ENCODE measurements at places on chromosomes 1 and 21.

- no peak for DNase-seq
Observed at GRCh38 chr1:187987236-187987776, 1158.6 kb downstream of the PLA2G4A start.

GRCh38 chr1:184016169-184016568, 21.4 kb downstream of the COLGALT2 start:
- no peak for DNase-seq

DNA sequence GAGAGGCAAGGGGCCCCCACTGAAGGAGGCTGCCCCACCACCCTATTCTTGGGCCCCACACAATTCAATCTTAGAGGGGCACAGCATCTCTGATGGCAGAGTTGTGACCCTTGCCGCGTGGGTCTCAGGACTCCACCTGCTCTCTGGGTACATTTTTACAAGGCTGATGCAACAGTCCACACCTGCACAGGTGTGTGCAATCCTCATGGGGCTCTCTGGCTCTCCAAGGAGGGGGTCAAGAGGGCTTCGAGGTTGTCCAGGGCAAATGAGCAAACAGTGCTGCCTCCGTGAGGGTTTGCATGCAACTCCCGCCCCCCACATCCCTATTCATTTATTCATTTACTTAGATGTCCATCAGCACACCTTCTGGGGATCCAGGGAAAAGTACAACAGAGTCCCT, 81.6 kb upstream of the IFFO2 start:
- DNase-seq, result no peak

DNA sequence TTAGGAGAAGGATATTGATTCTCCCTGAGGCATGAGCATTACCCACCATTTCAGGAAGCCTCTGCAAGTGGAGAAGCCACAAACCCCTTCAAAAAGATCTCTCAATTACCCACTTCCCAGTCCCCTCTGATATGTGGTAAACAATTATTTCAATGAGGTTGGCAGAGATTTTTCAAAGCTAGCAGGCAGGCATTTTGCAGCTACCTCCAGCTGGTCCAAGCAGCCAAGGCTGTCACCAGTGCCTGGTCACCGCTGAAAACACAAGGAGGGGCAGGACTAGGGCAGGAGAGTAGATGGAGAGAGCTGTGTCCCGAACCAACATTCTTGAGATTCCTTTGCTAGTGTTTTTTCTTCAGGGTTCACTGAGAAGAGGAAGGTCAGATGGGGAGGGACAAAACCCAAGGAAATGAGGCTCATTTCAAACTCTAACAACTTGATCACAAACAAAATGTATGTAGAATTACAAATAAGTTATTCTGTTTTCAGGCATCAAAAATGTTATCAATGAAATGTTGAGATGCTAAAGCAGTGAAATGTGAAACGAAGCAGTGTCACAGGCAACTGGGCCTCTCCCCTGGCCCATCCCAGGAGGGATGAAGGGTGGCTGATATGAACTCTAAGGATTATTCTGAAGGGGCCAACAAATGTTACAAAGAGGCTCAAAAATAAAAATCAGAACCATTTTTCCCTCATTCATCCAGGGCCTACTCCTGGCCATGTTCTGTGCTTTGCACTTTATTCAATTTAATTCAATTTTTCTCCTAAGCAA, 22.3 kb downstream of the APP start:
- DNase-seq, result peak; percentile 39

DNA sequence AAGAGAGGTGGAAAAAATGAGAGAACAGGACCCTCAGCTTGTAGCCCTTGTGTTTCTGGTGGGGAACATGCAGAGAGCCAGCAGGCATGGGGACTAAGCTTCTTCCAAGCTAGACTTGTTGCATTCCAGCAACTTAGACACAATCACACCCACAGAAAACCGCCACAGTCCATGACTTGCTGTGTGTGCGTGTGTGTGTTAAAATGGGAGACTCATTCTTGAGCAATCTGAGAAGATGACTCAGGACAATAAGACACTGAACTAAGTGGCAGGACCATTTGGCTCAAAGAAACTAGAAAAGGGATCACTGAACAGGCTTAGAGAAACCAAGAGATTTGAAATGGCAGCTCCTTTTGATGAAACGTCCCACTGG, 78.0 kb downstream of the HLX start:
- DNase-seq, result no peak

- DNase-seq, result no peak
Observed at GRCh38 chr21:25149022-25149421, 458.3 kb downstream of the MRPL39 start.

- DNase-seq, result no peak
Observed at GRCh38 chr21:15659753-15660422, 69.9 kb upstream of the USP25 start.

DNA sequence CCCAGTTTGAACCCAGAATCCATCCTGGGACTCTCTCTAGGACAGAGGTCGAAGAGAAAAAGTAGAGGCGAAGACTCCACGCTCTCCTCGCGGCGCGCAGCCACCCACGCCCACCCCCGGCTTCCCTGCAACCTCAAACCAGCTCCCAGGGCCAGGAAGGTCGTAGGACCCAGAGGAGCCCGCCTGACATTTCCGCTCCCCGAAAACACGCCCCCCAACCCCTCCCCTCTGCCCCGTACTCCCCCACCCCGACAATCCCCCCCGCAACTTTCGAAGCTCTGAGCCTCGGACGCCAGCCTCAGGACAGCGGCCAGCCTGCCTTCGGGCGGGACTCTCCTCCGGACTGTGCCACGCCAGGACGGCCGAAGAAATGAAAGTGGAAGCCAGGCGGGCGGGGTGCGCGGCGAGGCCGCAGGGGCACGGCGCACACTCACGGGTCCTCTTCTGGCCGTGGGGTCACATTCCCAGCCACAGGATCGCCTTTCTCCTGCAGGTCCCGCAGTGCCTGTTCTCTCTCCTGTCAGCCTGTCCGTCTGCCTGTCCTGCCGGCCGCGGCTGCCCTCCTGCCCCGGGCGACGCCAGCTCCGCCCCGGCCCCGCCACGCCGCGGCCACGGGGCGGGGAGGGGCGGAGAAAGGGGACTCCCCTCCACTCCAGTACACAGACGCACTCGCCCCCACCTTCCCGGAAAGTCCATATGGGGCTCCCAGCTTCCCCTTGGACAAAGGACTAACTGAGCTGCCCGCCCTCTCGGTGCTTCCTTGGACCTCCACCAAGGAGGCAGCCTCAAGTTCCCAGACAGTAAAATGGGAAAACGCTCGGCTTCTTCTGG, at the start of gene MOB3C:
Gene MOB3C, minus strand, starts transcription at position 535 of the 831 bp plus-strand sequence. CDS start 3,490 bp downstream, outside the sequence.
- peak; percentile 49 for DNase-seq

DNA sequence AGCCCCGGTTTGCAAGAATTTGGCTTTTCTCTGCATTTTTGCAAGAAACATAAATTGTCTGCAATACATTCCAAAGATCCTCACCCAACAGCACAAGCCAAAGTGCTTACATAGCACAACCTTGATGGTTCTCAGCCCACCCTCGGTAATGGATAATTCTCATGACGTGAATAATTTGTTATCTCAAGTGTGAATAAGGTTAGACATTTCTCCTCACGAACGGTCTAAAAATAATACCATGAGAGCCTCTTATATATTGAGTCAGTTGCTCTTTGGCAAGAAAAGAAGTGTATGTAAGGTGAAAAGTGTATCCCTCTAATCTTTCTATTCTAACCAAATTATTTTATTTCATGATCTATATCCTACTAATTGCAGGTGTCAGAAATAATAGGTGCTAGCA, 33.3 kb downstream of the KRTAP19-8 start:
- DNase-seq, result no peak

GRCh38 chr1:58064166-58064565, 482.4 kb downstream of the OMA1 start:
- DNase-seq, result no peak

- no peak for DNase-seq
Observed at GRCh38 chr1:8303141-8303540, 14.8 kb upstream of the SLC45A1 start.

DNA sequence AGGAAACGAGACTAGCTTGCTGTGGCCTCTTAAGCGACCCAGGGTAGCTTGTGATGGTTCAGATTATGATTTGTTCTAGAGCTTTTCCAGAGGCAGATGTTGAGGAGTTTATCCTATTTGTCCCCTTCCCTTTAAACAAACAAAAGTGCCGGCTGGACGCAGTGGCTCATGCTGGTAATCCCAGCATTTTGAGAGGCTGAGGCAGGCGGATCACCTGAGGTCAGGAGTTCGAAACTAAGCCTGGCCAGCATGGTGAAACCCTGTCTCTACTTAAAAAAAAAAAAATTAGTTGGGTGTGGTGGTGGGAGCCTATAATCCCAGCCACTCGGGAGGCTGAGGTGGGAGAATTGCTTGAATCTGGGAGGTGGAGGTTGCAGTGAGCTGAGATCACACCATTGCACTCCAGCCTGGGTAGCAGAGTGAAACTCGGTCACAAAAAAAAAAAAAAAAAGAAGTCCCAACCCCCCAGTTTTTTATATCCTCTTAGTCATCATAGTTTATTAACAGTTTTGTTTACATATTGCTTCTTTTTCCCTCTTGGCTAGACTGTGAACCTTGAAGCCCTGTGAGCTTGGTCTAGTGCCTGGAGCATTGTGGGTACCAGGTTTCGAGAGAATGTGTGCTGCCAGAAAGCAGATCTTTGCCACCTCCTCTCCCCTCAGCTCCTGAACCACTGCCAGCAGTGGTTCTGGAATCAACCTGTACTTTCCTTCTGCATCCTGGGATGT, 29.8 kb downstream of the MAPKAPK2 start:
- no peak for DNase-seq

DNA sequence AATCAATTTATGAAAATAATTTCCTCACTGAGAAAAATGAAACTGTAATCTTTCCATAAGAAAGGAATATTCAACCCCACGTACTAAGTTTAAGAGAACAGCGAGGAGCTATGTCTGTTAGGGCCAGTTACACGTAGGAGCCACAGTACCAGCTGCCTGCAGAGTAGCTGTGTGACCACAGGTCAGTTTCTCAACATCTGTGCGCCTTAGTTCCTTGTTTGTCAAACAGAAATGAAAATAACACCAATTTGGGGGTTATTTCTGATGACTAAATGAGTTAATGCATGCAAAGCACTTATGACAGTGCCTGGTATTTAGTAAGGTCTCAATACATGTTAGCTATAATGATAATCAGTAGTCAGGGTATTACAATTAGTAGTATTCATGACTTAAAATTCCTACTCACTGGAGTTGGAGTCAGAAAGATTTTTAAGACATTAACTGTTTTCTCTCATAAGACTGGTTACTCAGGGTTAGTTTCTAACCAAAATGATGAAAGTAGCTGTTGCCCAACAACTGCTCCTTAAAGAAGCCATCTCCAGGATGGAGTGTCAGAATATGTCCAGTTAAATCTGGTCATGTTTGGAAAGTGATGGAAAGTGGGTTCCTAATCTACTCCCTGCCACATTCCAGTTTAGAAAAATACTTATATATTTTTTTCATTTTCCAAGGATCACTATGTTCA, 85.8 kb upstream of the ZNF648 start:
- no peak for DNase-seq

GRCh38 chr21:43974791-43975468, 37.2 kb upstream of the TRAPPC10 start:
- DNase-seq, result no peak

DNA sequence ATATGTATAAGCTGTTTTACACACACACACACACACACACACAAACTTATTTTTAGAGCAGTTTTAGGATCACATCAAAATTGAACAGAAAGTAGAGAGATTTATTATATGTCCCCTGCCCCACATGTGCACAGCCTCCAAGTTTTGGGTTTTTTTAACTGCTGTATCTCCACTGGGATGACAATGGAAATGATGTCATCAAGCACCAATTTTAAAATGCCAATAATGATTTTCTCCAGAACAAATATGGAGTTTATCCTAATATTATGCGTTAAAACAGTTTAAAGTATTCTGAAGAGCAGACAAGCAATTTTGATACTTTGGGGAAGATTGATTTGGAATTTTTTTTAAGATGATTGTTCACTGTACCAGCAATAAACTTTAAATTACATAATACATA, 56.7 kb downstream of the GFI1 start:
- DNase-seq, result no peak

- DNase-seq, result no peak
Observed at GRCh38 chr1:112402682-112403643, 6.9 kb downstream of the CTTNBP2NL start.

- peak; percentile 28 for DNase-seq
Observed at GRCh38 chr1:186829686-186830587, 1.2 kb downstream of the PLA2G4A start.

DNA sequence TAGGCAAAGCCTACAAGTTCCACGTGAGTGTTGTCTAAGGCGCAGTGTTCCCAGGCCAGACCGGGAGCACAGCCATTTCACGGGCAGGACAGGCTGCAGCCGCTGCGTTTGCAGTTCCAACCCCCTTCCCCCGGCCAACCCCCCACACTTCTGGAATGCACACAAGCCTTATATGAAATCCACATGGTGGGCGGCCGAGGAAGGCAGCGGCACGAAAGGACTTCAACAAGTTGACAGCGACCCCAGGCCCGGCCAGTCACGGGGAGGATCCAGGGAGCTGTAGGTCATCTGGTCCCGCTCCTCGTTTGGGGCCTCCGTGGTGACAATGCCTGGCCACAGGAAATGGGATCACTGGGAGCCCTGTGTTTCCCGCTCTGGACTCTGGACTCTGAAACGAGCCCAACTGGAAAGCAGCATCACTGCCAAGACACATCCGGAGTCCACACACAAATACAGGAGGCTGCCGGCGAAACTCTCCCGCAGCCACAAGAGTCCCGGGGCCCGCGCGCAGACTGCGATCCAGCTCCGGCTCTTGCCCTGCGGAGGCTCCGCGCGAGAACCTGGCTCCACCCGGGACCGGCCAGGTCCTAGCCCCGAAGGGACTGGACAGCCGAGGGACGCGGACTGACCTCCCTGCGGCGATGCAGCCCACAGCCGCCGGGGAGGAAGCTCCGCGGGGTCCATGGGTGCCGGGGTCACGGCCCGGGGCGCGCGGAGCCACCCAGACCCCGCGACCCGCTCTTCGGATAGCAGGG, 794 bp downstream of the NID1 start:
- no peak for DNase-seq

DNA sequence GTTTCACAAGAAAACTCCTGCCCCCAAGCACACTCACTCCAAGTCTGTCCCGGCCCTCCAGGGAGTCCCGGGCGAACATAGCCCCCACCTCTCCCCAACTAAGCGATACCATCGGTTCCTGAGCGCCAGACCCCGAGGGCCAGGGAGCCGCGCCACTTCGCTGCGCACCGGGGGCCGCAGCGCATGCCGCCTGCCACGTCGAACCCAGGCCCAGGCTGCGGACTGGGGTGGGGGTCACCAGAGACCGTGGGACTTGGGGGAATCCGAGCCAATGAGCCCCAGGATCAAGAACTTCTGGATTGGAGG, 801 bp downstream of the RSPO1 start:
- DNase-seq, result no peak

GRCh38 chr1:70140894-70141293, 64.5 kb downstream of the LRRC40 start:
- DNase-seq, result no peak

- no peak for DNase-seq
Observed at GRCh38 chr1:14228677-14229076, 369.8 kb upstream of the KAZN start.

GRCh38 chr1:179785031-179785431, 41.9 kb downstream of the FAM163A start:
- DNase-seq, result no peak

DNA sequence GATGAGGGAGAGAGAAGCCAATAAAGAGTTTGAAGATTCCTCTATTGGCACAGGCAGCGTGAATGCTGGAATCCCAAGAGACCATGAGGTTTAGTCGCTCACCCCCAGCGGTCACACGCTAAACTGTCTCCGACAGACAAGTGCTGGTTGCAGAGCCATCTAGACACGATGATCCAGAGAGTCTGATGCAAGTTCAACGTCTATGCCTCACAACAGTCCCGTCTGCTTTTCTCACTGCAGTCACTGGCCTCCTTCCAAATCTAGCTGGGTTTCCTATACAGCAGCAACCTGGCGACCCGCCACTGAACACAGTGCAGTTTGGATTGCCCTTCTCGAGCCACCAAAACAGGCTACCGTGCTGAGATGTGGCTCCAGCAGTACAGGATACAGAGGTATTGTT, 98.6 kb upstream of the KRTAP19-8 start:
- DNase-seq, result peak; percentile 73
